ENCODE measurements at places on chromosomes 4 and X.

GRCh38 chr4:113437129-113437528 is 324.4 kb downstream of the CAMK2D start:
- DNase-seq, result no peak

DNA sequence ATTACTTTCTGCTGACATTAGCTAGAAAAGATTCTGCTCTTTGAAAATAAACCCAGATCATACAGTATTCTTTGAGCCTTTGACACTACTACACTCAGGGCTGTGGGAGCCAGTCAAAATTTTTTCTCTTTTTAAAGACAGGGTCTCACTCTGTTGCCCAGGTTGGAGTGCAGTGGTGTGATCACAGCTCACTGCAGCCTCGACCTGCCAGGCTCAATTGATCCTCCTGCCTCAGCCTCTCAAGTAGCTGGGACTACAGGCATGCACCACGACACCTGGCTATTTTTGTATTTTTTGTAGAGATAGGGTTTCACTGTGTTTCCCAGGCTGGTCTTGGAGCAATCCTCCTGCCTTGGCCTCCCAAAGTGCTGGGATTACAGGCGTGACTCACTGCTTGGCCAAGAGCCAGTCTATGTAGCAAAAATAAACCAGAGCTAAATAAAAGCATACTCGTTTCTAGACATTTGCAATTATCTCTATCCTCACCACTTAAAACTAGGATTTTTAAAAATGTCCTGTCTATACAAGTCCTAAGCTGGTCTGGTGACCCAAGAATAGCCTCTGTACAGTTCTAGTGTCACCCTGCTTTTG is 43.2 kb downstream of the AKAP4 start:
- peak; percentile 22 for DNase-seq

DNA sequence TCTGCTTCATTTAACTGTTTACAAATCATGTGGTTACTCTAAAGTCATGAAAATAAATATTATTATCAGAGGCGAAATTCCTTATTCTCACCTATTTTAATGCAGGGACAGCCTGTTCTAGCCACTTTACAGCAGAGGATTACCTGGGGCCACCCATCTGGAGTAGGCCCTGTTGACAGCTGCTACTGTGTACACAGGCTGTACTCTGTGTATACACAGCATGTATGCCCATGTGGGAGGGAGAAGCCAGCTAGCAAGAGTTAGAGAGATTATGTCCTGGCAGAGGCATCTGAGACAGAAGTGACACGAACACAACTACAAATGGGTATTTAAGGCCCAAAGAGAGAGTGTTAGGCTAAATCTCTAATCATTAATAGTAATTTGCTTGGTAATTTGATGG is 62.1 kb downstream of the GPRIN3 start:
- no peak for DNase-seq

GRCh38 chr4:152187693-152188092 is 348.2 kb downstream of the FBXW7 start:
- no peak for DNase-seq

GRCh38 chr4:176191974-176192373 is 3.4 kb downstream of the SPATA4 start:
- peak; percentile 76 for DNase-seq

- DNase-seq, result no peak
Measured at GRCh38 chrX:24215272-24215671, 65.7 kb downstream of the ZFX start.

- no peak for DNase-seq
Measured at GRCh38 chr4:8549352-8549931, 30.8 kb upstream of the GPR78 start.

GRCh38 chr4:32140636-32141035 is 1420.5 kb downstream of the PCDH7 start:
- DNase-seq, result peak; percentile 92

- DNase-seq, result peak; percentile 22
Measured at GRCh38 chr4:61995717-61996340, 795.7 kb downstream of the ADGRL3 start.

DNA sequence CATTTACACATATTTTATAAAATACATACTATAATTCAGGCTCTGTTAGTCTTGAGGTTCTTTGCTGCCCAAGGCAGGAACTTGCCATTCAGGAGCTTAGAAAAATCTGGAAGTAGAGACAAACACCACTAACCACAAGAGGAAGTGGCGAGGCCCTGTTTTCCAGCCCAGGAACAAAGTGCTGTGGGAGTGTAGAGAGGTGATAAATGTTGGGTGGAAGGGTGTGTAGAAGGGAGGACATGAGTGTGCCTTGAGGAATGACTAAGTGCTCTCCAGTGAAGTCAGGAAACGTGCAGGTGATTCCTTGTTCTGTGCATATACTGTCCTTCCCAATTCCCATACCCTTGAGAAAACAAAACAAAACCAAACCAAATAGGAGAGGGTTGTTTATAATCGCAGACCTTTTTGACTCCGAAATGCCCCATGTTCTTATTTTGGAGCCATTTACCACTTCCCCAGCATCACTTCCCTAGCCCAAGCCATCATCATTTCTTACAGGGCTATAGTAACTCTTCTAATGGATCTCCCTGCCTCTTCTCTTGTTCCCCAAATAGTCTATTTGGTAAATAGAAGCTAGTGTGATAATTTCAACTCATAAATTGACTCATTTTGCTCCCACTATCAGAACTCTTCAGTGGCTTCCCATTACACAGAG is 83.2 kb downstream of the GPAT3 start:
- peak; percentile 57 for DNase-seq

DNA sequence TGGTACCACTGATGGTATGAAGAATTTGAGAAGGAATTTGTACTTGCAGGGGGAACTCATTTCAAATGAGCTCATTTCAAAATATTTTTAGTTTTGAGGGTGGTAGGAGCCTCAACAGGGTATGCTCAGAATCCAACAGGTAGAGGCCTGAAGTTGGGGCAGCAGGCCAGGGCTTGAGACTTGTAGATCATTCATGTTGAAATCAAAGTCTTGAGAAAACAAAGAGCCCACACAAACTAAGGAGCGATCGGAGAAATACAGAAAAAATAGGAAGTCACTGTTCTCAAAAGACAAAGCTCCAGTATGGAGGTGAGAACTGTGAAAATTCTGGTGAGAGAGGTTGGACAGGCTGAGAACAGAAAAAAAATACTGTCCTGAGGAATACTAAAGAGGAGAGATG is 979 bp upstream of the SLC9A6 start:
- DNase-seq, result no peak

- DNase-seq, result no peak
Measured at GRCh38 chr4:140707325-140707724, 48.9 kb downstream of the TBC1D9 start.

- DNase-seq, result peak; percentile 53
Measured at GRCh38 chr4:12889054-12889453, 595.1 kb downstream of the RAB28 start.

- DNase-seq, result no peak
Measured at GRCh38 chr4:142631836-142632235, 214.3 kb downstream of the INPP4B start.

GRCh38 chr4:80259012-80259411 is 7.5 kb upstream of the FGF5 start:
- no peak for DNase-seq

- no peak for DNase-seq
Measured at GRCh38 chrX:129545408-129545807, 5.3 kb downstream of the OCRL start.

- no peak for DNase-seq
Measured at GRCh38 chrX:127207326-127207725, 387.8 kb downstream of the PRR32 start.

DNA sequence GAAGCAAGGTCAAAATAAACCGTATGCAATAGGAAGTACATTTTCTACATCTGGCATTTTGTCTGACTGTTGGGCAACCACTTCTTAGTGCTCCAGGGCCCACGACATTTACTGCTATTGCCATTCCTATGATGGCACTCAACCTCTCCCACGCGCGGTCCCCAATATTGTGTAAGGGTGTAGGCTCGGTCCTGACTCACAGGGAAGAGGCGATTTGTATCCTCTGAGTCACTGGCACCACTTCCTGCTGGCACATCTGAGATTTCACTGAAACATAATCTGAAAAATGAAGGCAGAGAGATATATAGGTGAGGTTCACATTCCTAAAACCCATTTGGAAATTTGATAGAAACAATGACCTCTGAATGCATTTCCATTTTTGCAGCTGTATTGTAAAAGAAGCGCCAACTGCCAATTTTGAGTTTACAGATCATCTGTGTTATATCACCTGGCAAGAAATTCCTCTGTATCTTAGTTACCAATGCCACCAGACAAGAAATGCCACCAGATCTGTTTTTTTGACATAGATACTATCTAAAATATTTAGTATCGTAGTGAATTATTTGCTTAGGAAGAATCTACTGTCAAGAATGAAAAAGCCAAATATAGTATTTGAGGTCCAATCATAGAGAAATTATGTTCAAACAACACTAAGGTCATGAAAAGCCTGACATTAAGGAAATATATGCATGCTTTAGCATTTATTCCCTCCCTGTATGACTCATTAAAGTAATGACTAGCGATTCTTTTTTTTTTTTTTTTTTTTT is 9.8 kb downstream of the EREG start:
- DNase-seq, result peak; percentile 71

DNA sequence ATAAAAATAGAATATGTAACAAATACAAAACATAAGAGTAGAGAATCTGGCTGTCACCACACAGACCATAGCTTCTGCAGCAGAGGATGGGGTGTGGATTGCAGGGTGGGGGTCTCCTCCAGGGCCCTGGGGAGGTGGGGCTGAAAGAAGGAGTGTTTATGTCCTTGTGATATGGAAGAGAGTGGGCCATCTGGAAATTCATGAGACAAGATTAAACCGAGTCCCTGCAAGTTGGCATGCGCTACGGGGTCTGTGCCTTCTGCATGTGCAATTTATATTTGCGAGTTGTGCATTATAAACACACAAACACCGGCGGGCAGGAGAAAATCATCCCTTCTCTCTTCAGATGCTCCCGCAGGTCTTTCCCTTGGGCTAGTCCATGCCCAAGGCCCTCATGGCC is 145.9 kb downstream of the EVC2 start:
- no peak for DNase-seq

DNA sequence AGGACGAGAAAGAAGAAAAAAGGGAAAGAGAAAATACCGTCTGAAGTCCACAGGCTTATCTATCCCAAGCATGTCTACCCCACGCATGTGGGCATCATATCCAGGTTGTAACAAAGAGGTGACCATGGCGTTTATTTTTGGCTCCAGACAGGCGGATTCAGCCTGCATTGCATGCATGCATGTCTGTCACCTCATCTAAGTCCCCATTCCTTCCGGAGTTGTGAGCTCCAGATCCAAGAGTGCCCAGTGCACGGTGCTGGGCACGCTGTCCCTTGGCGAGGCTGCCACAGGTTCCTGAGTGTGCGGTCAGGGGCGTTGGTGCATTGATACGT is 905 bp upstream of the GALNTL6 start:
- DNase-seq, result no peak

- DNase-seq, result no peak
Measured at GRCh38 chrX:41043196-41043595, 42.0 kb upstream of the USP9X start.

GRCh38 chrX:123817288-123817894 is 42.5 kb upstream of the XIAP start:
- DNase-seq, result no peak

DNA sequence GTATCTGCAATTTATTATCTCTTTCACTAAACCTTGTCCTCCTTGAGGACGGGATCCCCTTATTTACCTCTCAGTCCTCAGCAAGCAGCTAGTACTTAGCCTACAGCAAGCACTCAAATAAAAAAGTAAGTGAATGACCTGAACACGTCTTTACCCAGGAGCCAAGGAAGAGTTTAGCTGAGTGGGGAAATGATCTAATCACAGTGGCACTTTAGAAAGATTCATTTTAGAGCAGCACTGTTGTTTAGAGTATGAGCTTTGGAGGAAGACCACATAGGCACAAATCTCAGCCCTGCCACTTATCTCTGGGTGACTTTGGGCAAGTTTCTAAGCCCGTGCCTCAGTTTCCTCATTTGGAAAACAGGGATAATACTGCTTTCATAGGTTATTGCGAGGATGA is 2.7 kb downstream of the FAM120C start:
- DNase-seq, result peak; percentile 34

- DNase-seq, result no peak
Measured at GRCh38 chr4:7218686-7219085, 26.3 kb downstream of the SORCS2 start.

DNA sequence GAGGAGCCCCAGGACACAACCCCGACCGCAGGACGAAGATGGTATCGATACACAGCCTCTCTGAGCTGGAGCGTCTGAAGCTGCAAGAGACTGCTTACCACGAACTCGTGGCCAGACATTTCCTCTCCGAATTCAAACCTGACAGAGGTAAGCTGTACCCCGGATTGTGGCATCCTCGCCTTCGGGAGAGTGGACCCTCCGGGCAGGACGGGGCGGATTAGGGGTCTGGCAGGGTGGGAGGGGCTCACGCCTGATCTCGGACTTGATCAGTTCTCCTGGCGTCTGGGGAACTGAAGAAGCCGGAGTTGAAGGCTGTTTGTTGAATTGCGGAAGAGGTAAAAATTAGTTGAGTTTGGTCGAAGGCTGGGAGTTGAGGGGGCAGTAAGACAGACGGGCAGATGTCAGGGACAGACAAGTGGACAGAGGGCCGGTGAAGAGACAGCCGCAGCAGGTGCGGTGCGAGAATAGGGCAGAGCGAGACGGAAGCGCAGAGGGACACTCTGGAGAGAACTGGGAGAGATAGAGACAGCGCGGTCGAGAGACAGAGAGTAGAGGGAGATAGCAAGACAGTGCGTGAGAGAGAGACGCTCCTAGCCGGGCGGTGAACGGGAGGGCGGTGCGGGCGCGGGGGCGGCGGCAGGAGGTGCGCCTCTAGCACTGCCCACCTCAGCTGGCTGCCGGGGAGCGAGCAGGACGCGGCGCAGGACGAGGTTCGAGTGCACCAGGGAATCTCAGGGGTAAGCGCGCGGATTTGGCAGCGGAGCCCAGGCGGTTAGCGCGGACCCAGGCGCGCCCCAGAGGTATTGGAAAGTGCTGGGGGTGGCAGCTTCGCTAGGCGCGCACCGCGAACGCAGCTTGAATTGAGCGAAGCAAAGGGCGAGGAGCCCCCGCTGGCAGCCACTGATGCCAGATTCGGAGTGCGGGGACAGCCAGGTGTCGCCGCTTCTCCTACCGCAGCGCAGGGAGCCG is 23.9 kb downstream of the ARHGAP36 start:
- DNase-seq, result no peak

DNA sequence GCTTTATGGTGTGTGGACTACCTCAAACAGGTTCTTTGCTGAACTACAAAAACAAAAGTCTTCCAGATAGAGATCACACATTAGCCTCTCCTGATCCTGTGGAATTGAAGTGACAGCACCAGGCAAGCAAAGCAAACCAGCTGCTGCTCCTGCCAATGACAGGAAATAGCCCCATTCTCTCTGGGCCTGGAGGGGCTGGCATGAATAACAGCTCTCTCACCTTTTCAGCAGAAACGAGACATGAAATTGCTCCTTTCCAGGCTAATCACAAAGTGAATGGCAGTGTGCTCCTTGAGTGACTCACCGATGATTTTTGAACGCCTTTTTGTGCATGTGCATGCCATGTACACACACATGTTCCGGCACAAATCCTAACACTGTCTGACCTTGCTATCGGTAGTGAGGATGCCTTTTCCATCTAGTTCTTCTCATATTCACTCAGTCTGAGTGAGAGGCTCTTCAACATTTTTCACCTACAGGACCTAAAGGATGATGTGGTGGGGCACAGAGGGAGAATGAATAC is 24.4 kb downstream of the MFAP3L start:
- DNase-seq, result no peak

GRCh38 chr4:11298451-11298850 is 130.2 kb downstream of the HS3ST1 start:
- DNase-seq, result no peak
